Panc1 (cell line): ENCODE measurements at places on chromosomes 4 and X.
A peak's percentile ranks its signal among the peaks of the same experiment; 100 is the strongest.

- no peak for DNase-seq
Measured at GRCh38 chrX:115940348-115940747, 230.2 kb upstream of the AGTR2 start.

GRCh38 chr4:78560296-78560963, 8.9 kb downstream of the ANXA3 start:
- DNase-seq = no peak

GRCh38 chrX:68508799-68509198, 9.9 kb downstream of the YIPF6 start:
- no peak for DNase-seq

DNA sequence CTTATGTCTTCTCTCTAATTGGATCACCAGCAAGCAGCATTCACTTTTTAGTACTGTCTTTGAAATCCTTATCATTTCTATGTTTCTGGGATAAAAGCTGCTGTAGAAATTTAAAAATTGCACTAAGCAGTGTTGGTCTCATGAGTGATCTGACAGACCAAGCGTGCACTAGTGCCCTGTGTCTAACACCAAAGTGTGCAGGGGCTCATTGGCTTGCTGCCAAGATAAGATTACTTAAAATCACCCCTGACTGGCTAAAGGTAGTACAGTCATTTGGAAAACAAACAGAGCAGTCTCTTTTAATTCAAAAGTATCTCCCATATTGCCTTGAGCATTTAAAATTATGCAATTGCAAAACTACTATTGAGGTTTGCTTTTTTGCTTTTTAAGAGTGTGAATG, 304.6 kb downstream of the ARAP2 start:
- no peak for DNase-seq

DNA sequence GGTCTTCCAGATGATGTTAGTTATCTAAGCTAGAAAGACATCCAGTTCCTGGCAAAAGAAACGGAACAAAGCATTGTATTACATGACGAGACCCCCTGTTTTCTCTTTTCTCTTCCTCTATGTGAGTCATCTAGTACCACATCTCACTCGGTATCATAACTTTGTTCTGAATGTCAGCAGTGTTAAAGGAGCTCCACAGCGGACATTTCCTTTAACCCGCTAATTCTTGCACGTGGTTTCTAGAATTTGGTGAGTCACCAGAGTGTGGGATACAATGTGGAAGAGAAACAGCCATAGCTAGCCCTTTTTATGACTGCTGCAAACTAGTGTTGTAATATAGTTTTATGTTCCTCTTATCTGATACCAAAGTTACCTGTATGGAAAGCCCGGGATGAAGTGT, 243.7 kb downstream of the TENM3 start:
- no peak for DNase-seq

- DNase-seq = no peak
Measured at GRCh38 chr4:105780176-105780575, 71.6 kb downstream of the GSTCD start.

DNA sequence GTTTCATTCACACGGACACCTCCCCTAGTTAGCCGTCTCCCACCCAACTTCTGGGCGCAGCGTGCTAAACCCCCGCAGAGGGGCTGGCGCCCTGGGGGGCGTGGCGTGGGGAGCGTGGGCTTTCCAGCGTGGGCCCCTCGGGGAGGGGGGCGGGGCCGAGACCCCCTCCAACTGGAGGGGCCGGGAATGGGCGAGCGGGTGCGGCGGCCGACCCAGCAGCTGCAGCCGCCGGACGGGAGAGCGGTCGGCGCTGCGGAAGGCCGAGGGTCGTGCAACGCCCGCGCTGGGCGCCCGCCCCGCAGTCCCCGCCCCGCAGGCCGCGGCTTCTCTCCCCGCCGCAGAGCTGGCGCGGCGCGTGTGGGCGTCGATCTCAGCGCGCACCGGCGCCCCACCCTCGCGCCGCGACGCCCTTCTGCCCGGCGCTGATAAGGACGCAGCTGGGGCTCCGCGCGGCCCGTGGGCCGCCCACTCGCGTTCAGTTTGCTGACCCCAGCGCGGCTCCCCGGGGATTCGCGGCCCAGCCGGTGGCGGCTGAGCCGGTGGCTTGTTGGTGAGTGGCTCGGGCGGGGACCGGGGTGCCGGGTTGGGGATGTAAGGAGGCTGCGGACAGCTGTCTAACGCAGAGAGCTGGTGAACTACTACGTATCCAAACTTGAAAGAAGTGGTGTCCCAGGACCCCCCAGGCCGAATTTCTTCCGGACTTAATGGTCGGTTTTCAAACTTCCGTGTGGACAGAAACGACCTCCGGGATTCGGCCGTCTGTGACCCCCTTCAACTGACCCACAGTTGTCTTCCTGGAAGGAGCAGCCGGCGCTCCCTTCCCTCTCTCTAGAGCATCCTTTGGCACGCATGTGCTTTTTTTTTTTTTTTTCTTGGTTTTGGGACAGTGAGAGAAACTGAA, 1.5 kb downstream of the FHDC1 start:
- no peak for DNase-seq

- no peak for DNase-seq
Measured at GRCh38 chr4:110978761-110979160, 355.9 kb upstream of the PITX2 start.

- no peak for DNase-seq
Measured at GRCh38 chr4:139200506-139200905, 23.5 kb upstream of the ELF2 start.

DNA sequence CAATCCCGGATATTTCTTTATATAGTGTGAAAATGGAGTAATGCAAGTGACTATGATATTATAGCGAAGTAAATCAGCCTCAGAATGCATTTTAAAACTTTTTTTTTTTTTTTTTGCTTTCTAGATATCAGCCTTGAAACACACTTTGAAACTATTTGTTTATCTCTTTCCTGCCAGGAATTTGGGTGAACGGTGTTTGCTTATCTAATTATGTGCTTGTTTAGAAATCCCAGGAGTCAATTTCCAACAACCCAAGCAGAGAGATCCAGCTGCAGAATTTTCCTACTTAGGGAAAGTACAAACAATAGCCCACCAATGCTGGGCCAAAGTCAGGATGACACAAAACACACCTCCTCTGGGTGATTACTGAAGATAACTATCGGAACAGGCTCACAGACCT, 958.8 kb downstream of the PCDH18 start:
- no peak for DNase-seq

DNA sequence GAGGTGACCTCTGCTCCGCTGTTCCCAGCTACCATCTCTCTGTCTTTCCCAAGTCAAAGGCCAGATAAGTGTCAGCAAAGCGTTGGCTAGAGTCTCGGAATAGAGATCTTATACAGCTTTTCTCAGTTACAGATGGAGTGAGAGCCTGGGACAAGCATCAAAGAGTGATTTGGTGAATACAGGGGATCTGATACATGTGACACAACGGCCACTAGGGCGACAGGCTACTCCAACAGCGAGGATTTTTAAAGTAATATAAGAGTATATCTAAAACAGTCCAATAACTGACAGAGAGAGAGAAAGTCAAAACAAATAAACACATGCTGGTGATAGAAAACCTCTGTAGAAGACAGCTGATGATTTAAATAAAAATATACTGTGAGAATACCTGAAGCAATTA, 433.1 kb upstream of the SMIM31 start:
- DNase-seq = no peak

- no peak for DNase-seq
Measured at GRCh38 chrX:83916525-83916924, 55.6 kb downstream of the CYLC1 start.

GRCh38 chrX:105461016-105461415, 240.5 kb upstream of the TEX13A start:
- no peak for DNase-seq

GRCh38 chr4:52477191-52477780, 181.8 kb downstream of the USP46 start:
- DNase-seq = no peak

- no peak for DNase-seq
Measured at GRCh38 chr4:125703443-125703842, 388.7 kb downstream of the FAT4 start.

DNA sequence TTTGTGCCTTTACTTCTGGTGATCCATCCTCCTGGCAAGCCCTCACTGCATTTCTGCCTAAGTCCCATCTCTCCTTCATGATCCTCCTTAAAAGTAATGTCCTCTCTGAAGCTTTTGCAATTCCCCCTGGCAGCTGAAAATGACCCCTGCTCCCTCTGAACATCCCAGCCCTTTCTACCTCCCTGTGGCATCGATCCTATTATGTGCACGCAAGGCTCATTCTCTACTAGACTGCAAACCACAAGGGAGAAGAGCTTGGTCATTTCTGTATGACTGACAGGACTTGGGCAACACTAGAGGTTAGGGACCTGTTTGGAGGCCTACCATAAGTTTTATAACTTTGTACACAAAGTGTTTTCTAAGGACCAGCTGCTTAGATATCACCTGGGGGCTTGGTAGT, 50.8 kb upstream of the RAP2C start:
- DNase-seq = no peak

DNA sequence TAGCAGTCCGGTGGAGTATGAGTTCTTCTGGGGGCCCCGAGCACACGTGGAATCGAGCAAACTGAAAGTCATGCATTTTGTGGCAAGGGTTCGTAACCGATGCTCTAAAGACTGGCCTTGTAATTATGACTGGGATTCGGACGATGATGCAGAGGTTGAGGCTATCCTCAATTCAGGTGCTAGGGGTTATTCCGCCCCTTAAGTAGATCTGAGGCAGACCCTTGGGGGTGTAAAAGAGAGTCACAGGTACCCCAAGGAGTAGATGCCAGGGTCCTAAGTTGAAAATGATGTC, 852 bp downstream of the MAGEH1 start:
- DNase-seq = no peak

DNA sequence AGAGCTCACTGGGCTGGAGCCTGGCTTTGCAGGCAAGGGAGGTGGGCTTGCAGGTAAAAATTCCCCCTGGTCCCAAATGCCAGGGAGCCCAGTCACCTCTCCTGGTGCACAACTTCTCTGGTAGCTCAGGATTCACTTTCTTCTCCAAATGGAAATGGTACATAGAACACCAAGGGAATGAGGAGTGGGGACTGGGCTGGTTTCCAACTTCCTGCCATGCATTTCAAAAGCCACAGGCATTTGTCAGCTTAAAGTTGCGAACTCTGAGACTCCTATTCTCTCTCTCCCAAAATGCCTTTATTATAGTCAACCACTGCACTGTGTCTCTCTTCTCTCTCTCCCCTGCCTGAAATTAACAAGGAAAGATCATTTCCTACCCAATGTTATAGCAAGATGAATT, 177.3 kb downstream of the GRIA3 start:
- no peak for DNase-seq

- no peak for DNase-seq
Measured at GRCh38 chrX:43693602-43694406, 37.7 kb downstream of the MAOA start.

- DNase-seq = no peak
Measured at GRCh38 chr4:179130122-179130714, 1688.0 kb upstream of the AGA start.

GRCh38 chr4:94507708-94508107, 56.0 kb downstream of the PDLIM5 start:
- DNase-seq = peak; percentile 22

DNA sequence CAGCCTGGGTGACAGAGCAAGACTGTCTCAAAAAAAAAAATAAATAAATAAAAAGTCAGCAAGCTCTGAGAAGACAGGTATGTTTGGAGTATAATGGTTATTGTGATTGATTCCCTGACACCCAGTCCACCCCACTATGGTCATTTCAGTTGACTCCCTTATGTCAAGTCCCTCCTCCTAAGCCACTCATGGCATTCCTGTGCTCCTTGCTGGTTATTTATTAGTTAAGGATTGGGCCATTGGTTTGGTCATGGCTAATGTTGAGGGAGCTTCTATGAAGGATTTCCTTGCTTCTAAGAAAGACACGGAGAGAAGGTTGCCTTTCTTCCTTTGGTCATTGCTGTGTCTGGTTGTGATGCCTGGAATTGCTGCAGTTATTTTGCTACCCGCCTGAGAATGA, 140.1 kb downstream of the UCHL1 start:
- DNase-seq = no peak

DNA sequence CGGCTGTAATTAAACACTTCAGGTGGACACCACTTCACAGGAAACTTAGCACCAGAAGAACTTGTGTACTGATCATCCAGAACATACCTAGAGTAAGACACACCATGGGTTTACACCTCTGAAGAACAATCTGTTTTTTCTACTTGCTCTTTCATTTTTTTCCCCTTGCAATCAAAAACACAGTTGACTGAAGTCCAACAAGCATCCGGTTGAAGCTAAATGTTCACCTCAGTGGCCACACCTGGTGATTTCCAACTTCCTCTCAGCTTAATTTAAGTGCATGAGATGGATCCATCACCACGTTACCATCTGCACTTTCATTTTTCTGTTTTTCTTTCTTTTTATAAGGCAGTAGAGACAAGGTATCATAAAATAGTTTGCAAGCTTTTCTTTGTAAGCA, 4.9 kb upstream of the TXK start:
- DNase-seq = no peak

GRCh38 chr4:105894660-105895582, at the start of gene NPNT:
NPNT (plus strand) TSS chr4:105895471; CDS start chr4:105895653, 182 bp downstream.
- DNase-seq = no peak

- DNase-seq = no peak
Measured at GRCh38 chrX:132001127-132001526, 22.0 kb upstream of the STK26 start.

DNA sequence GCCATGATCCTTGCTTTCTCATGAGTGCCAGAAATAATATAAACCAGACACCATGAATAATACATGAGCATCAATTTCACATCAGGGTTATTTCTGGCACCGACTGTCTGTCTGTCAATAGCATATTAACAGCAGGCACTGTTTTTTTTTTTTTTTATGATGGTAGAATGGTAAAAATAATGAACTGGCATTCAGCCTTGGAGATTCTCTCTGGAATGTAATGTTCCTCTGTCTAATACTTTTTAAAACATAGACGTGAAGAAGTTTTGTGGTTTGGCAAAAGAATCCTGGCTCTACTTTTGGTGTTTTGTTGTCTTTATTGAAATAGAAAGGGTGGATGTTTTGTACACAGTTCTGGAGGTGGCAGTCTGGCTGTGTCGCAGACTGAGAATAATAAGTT, 874.6 kb upstream of the PRKX start:
- DNase-seq = no peak

GRCh38 chrX:85851418-85851817, 195.9 kb downstream of the CHM start:
- DNase-seq = peak; percentile 1

DNA sequence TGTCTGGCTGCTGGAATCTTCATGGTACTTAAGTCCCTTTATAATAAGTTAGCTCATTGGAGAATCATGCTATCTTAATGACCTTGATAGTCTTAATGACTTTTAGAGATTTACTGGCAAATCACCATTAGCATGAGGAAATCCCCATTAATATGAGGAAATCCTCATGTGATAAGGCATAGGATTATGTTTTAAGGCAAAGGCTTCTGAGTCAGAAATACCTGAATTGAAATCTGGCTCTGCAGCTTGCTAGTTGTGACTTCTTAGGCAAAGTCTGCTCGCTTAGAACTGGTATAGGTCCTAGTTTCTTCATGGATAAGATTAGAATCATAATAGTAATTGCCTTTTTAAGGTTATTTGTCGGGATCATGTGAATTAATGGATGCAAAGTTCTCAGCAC, 190.2 kb upstream of the BANK1 start:
- DNase-seq = no peak

- DNase-seq = no peak
Measured at GRCh38 chrX:7145454-7145853, 2.1 kb upstream of the STS start.
